ENCODE measurements at places on chromosomes 5 and 9.

- no peak for DNase-seq
These were observed 56.5 kb upstream of the ZNF354A start for GRCh38 chr5:178786859-178787499.

- DNase-seq = no peak
These were observed 71.1 kb downstream of the COL27A1 start for GRCh38 chr9:114226246-114227055.

DNA sequence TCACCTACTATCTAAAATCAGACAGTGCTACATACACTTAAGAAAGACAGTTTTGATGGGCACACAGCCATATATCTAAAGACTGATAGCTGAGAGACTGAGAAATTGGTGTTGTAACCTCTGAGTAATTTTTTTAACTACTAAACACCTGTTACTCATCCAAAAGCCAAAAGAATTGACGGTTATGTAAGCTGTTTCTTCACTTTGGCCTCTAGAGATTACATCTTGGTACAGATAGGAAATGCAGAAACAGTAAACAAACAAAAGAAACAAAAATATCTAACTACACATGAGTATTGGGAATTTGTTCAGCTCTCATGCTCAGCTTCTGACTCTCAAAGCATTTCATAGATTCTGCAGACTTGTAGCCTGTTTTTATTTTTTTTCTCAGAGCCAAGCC is 152.1 kb upstream of the GAS1 start:
- DNase-seq = no peak

DNA sequence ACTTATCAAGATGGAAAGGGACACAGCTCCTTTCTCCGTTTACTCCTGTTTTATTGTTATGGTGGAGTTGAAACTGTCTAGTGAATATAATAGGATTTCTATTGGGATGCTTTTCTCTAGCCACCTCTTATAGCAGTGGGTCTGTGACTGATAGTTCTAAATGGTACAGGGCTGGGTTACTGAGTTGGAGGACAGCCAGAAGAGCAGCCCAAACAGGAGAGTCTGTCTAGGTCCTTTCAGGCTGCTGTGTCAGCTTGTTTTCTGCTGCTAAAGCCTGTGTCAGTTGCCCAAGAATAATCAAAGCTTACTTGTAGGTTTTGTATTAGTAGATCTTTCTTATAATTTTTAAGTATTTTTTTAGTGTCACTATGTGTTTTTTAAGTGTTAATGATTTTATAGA is 356.0 kb upstream of the SEMA6A start:
- no peak for DNase-seq

DNA sequence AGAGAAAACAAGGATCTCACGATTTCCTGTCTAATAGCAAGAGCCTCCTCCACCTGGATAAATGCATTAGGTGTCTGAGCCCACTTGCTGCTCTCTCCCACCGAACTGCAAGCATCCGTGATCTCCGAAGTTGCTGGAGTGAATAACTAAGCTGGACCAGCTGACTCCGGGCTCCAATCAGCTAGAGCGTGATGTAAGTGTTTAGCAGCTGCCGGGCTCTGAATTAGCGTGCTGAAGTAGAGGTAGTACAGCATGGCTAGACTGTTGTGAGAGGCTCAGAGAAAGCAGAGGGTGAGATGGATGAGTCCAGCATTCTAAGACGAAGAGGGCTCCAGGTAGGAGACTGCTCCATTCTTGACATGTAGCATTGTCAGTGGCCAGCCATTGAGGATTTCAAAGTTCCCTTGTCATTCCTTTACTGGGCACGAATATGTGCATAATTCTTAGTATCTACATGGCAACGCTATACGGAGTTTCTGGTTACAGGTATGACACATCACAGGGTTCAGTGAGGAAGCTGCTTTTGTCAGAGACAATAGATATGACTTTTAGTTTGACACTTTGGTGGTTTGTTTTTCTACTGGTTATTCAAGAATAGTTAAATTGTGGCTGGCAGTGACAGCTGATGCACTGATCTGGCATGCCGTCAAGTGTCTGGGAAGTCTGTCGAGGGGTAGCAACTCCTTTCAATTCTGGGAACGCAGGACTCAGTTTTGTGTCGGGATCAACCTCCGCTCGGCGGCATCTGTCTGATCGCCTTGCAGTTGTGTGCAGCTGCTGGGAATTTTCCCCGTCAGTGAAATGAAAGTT is 232.6 kb downstream of the MAST4 start:
- no peak for DNase-seq

DNA sequence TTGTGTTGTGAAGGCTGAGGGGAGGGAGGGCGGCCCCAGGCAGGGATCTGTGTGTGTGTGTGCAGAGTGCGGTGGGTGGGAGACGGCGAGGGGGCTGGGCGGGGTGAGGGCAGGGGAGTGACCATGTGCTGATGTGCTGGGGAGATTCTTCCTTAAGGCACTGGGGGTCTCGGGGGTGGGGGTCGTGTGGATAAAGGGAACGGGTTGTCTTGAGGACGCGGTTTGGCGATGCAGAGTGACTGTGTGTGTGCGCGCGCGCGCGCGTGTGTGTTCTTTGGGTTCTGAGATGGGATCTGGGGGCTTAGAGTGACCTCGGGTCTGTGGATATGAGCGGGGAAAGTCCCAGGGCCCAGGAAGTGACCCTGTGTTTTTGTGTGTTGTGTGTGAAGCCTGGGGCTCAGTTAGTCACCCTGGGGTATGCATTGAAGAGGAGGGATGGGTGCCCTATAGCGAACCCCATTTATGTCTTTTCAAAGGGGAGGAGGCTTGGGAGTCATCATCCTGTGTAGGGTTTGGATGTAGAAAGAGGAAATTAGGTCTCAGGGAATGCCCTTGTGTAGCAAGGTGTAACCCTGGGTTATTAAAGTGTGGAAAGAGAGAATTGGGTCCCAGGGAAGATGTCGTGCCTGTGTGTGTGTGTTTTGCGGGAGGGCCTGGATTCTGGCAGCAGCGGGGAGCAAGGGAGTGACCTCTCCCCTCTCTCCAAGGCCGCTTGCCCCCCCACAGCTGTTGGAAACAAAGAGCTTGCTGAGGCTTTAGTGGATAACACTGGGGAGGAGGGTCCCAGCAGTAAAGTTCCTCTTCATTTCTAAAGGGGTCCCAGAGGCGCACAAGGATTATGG is 1.4 kb downstream of the TMEFF1 start:
- no peak for DNase-seq

GRCh38 chr5:77662635-77663034 is 24.1 kb upstream of the OTP start:
- no peak for DNase-seq
